Cerebellum (tissue), 4 donors: ENCODE measurements at places on chromosomes 5 and 9. TPM values are rescaled to one million over a fixed set of nuclear protein-coding genes. Genes with fewer than 3 reads are reported as not detected.

The SLC23A1 gene
- total RNA-seq = not detected

The ENTPD2 gene
- 0.45 TPM for total RNA-seq

The EQTN gene
- total RNA-seq = 0.73 TPM

The HDAC3 gene
- total RNA-seq = 56.3 TPM

The MARCHF3 gene
- 20.2 TPM for total RNA-seq

The PRXL2C gene
- 4.9 TPM for total RNA-seq

The OBP2B gene
- total RNA-seq = not detected

The MLANA gene
- total RNA-seq = not detected

The SCGB3A2 gene
- not detected for total RNA-seq
